Effector memory CD4-positive, alpha-beta T cell (primary cell): ENCODE measurements at places on chromosomes 5 and 9.

DNA sequence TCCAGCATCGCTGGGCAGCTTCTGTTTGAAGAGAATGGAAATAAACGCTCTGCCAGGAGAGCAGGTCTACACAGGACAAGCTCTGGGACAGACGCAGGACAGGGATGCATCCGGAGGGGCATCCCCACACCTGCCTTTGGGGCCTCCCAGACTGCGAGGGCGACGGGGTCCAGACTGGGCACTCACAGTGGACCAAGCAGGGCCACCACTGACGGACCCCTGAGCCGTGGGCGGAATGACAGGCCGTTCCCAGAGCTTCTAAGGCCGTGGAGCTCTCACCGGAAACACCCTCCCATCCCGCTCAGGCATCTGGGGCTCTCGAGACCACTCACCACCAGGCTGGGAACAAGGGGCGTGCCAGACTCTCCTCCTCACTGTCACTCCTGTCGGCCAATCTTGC, 10.5 kb upstream of the TMEM250 start:
- DNase-seq: no peak

- no peak for DNase-seq
These were observed 33.4 kb upstream of the SUSD3 start for GRCh38 chr9:93024986-93025630.

DNA sequence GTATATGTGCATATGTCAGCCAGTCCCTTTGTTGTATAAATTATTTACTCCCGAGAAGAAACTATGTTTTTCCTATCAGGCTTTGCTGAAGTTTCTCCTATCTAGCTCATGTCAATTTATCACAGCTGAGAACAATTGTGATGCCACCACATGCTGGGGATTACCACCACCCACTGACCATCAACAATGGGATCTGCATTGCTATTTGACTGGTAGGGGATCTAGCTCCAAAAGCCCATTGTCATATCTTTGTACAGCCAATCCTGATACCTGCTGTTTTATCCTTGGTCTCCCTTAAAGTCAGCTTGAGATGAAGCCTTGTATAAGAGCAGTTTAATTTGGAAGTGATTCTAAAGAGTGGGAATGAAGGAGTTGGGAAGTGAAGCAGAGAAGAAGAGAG, 53.9 kb upstream of the KCNN2 start:
- no peak for DNase-seq

GRCh38 chr9:93711002-93711401, 134.6 kb downstream of the PHF2 start:
- no peak for DNase-seq

- no peak for DNase-seq
These were observed 116.6 kb downstream of the ESM1 start for GRCh38 chr5:54868511-54869483.

DNA sequence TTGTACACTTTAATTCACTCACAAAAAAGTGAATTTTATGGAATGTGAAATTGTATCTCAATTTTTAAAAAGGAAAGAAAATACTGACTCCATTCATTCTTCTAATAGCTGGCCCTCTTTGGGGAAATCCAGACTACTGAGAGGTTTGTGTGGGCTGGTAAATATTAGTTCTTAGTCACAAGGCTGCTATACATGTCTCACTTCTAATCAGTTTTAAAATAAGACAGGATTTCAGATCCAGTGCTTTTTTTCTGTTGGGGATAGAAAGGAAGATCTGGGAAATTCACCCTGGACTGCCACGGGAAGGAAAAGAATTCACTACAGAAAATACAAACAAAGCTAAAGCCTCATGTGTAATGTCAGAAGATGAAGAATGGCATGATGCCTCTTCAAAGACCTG, 32.7 kb upstream of the ADAMTSL1 start:
- no peak for DNase-seq
